ENCODE measurements at places on chromosomes 12 and 14.

DNA sequence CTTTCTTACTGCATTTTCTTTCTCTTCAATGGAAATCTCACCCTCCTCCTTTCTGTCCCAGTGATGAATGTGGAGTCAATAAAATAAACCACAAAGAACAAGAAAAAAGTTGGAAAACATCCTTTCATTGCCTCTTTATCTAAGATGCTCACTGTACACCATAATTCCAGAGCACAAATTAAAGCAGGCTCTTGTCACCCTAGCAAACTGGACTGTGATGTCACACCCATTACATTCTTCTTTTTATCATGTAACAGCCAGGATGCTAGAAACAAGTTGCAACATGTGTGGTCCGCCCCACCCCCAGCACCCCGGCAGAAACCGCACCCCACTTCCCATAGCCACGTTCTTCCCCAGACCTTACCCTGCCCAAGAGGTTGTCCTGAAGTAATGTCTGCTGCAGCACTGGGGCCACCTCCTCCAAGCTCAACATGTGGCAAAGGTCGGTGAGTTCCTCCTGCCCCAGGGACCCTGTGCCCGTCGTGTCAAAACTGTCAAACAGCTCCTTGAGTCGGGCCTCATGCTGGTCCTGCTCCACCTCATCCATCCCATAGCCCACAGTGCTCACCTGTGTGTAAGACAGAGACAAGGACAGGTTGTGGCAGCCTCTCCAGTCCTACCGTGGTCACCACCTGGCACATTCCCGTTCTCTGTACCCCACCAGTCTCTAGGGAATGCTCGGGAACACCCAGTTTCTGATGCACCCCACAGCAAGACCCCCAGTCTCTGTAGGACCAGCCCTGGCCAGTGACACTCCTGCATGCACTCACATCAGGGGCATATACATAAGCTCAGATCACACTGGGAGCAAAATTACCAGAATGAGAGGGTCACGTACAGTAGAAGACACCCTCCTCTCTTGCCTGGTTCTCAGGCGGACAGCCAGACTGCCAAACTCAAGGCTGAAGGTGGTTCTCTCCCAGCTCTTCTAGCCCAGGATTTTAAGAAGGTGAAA lies 9.2 kb downstream of the NIN start:
- no peak for DNase-seq

GRCh38 chr14:73943083-73943482 lies 6.8 kb downstream of the FAM161B start:
- no peak for DNase-seq

- DNase-seq: no peak
These were observed 472.6 kb upstream of the ATP2B1 start for GRCh38 chr12:90181216-90181615.

DNA sequence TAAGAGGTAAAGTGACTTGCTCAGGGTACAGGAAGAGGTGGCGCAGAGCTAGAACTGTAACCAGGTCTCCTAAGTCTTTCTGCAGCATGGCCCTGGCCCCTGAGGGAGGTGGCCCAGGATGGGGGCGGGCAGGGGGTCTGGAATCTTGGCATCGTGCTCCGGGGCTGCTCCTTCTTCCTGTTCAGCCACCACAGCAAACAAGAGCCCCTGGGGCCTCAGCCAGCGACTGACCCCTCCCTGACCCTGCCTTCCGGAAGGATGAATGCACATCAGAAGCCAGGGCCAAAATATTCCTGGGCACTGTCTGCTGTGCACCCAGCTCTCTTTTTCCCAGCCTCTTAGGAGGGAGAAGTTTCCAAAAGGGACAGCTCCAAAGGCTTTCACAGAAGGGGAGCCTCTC lies 242.8 kb downstream of the DPF3 start:
- peak; percentile 45 for DNase-seq

DNA sequence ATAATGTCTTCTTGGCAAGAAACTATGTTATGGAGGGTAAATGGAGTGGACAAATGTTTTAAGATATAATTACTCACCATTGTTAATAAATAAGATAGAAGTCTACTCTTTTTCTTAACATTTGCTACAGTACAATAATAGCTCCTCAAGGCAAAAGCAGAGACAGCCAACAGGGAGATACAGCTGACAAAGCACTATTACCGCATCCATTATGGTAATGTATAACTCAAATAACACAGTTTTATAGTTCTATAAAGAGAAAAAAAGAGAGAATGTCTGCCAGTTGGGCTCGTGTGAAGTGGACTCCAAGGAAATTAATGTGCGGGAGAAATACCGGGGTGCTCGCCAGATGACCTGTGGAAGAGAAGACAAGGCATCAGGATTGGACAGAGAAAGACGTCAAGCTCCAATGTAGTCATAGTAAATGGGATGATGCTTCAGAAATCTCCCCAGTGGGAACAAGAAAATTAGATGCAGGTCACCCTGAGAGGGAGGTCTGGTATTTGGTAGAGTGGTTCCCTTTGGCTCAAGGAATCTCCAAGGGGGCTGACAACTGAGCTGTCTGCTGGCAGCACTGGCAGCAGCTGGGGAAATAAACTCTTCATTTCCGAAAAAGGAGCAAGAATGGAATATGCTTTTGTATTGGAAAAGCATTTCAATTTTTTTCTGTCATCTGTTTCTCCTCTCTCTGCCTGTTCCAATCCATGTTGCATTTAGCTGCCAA lies 343.9 kb downstream of the LRFN5 start:
- no peak for DNase-seq

DNA sequence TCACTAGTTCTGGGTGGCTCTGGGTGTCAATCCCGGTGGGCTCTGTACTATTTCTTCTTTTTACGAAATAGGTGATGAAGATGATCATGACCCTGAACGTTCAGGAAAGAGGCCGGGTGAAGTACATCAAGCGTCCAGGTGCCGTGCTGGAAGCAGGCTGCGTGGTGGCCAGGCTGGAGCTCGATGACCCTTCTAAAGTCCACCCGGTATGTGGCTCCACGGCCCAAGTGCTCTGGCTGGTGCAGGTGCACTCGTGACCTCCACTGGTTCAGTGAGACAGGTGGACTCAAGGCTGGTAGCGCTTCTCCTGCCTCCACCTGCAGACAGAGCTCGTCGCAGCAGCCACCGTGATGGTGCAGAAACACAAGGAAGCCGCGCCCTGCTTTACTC lies 85.1 kb downstream of the ACACB start:
- no peak for DNase-seq

DNA sequence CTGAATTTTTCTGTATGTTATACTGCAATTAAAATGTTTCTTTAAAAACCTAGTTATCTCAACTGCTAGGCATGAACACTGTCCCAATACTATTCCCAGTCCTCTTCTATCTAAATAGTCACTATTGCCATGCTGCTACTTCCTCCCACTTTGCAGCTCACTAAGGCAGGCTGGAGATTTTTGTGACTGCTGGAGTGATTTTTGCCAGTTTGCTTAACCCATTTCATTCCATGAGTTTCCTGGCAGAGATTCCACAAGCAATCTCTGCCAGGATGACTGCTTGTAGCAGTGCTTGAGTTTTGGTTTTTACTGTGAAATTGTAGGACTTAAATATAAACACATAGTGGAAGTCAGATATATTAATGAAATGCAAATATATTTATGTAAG lies 80.8 kb downstream of the BHLHE41 start:
- DNase-seq: no peak

DNA sequence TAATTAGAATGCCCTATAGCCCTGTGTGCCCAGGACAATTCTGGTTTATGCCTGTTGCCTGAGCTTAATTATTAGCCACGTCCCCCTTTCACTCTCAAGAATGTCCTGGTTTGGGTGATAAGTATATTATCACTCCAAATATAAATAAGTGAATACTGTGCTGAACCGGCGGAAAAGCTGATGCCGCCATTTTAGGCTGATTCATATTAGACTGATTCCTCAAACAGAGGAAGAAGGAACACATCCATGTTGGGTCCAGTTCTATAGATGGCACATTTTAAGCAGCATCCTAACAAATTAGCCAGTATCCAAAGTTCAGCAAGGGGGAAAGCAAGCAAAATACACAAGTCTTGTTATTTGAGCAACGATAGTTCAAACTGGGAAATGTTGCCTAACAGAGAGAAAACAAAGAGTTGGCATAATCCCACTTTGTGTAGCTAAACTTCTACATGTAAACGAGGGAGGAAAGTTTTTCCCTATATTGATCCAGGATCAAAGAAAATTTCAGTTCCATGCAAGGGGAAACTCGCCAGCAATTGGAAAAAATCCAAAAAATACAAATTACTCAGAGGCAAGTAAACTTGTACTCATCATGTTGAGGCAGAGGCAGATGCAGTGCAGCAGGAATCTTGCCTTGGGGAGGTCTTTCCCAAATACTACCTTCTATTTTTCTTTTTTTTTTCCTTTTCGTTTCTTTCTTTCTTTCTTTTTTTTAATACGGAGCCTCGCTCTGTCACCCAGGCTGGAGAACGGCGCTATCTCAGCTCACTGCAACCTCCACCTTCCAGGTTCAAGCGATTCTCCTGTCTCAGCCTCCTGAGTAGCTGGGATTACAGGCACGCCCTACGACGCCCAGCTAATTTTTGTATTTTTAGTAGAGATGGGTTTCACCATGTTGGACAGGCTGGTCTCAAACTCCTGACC lies 96.2 kb downstream of the ITPR2 start:
- no peak for DNase-seq

- DNase-seq: no peak
These were observed 19.7 kb downstream of the FOS start for GRCh38 chr14:75298187-75298965.

- DNase-seq: no peak
These were observed 490 bp downstream of the PRORP start for GRCh38 chr14:35122696-35123387.

- no peak for DNase-seq
These were observed 18.0 kb upstream of the DYRK2 start for GRCh38 chr12:67630373-67631088.

- no peak for DNase-seq
These were observed 17.1 kb downstream of the CD163 start for GRCh38 chr12:7486512-7486911.

- no peak for DNase-seq
These were observed 12.9 kb downstream of the GNG2 start for GRCh38 chr14:51873221-51873893.

GRCh38 chr12:72271451-72272090 lies 599 bp upstream of the TRHDE start:
- peak; percentile 89 for DNase-seq

DNA sequence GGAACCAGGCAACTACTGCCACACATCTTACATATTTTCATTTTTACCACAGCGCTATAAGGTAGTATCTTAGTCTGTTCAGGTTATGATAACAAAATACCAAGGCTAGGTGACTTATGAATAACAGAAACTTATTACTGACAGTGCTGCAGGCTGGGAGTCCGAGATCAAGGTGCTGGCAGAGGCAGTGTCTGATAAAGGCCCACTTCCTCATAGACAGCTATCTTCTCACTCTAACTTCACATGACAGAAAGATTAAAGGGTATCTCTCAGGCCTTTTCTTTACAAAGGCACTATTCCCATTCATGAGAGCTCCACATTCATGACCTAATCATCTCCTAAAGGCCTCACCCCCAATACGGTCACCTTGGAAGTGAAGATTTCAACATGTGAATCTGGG lies 59.8 kb upstream of the MDM1 start:
- DNase-seq: peak; percentile 2

DNA sequence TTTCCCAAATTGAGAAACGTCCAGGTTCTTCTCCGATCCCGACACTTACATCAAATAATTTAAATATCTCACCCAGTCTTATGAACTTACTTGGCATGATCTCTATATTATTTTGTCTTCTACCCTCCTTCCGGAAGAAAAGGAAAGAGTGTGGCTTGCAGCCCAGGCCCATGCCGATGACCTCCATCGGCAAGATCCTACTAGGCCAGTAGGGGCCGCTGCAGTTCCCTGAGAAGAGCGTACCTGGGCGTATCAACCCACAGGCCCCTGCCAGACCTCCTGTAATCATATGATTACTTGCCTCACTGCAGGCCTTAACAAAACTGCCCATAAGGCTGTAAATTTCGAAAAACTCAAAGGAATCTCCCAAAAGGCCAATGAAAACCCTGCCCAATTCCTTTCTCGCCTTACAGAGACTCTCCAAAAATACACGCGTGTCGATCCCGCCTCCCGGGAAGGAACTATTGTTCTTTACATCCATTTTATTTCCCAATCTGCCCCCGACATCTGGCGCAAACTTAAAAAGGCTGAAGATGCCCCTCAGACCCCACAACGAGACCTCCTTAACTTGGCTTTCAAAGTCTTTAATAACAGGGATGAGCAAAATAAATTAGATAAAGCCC lies 69.6 kb downstream of the MOK start:
- DNase-seq: peak; percentile 82

DNA sequence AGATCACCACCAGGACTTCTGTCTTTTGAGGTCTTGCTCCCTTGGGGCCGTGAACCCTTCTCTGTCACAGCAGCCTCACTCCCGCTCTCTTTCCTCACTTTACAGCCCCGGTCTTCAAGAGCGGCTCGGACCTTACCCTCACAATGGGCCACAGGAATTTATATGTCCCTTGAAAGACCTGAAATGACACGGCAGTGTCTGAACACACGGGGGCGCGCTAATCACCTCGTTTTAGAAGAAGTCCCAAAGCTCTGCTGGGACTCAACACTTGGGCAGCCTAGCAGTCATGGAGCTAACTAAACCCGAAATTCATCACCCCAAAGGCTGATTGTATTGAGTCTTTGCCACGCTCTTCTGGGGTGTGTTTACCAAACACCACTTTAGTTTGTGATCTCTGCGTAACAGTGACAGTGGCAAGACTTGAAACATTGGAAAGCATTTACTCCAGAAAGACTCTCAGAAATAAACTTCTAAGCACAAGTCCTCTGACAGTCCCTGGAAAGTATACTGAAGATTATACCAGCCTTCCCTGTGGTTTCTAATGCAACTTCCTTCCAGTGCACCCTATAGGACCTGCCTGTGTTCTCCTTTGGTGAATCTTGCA lies 29.0 kb downstream of the SERPINA11 start:
- peak; percentile 85 for DNase-seq

Data from ecto neural progenitor cell (in vitro differentiated cells).